NCI-H2171 treated with DMSO at 0.1 percent for 48 hours (cell line): ENCODE measurements at places on chromosomes 6 and 20.

- no peak for DNase-seq
Measured at GRCh38 chr20:39800548-39800947, 838.4 kb downstream of the DHX35 start.

GRCh38 chr6:140178935-140179334 is 804.5 kb upstream of the CITED2 start:
- DNase-seq, result no peak

GRCh38 chr6:142130814-142131213 is 1.9 kb upstream of the GJE1 start:
- DNase-seq, result no peak

GRCh38 chr6:331622-332521 is 39.6 kb downstream of the DUSP22 start:
- DNase-seq, result no peak

DNA sequence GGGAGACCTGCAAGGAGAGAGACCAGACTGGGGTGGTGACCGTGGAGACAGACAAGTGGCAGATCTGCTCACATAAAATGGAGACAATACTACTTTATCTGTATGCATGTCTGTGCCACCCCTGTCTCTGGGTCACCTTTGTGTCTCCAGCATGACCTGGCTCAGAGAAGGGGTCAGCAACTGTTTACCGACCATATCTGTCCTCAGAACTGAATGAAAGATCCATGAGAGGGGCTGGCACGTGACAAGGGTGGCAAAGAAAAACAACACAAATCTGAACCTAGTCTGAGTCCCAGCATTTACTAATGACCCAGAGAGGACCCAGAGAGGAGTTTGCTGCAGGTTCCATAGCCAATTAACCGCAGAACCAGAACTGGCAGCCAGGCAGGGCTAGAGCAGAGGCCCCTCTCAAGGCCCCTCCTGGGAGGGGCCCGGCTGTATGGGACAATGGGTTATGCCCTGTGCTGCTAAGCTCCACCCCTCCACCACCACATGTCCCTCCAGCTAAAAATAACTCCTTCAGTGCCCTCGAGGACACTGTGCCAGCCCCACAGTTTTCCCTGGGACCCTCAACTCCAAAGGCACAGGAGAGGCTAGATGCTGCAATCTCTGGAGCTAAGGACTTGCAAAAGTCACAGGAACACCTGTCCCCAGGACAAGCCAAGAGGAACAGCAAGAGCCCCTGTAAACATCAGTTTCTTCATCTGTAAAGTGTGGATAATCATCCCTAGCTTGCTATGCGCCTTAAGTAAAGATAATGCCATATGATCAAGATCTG is 2.2 kb downstream of the AHCY start:
- DNase-seq, result no peak

GRCh38 chr6:82248273-82248735 is 760 bp upstream of the IBTK start:
- no peak for DNase-seq

DNA sequence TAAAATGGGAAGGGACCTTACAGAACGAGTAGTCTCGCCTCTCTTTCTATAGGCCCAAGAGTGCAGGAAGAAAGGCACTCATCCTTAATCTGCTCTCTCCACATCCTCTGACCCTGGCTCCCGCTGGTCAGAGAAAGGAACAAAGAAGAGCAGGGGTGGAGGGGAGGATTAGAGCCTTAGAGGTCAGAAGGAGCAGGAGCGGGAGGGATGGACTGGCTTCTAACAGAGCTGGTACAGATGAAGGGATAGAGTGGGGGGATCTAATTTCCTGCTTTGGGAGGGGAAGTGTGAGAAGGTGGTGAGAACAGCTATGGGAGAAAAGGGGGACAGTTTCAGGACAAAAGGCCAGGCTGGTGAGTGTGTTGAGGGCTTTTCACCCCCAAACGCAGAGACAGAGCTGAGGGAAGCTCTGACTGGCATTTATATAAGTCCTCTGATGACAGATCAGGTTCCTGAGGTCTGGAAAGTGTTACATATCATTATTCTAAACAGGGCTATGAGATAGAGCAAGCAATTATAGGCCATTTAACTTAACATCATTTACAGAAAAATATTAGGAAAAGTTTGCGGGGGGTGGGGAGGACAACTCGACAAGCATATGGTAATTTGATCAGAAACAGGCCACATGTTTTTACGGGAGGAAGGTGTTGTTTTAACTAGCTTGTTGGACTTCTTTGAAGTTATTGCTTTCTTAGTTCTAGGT is 111.1 kb downstream of the FOXC1 start:
- no peak for DNase-seq

GRCh38 chr6:41702089-41702745 is 33.2 kb downstream of the TFEB start:
- DNase-seq, result no peak

DNA sequence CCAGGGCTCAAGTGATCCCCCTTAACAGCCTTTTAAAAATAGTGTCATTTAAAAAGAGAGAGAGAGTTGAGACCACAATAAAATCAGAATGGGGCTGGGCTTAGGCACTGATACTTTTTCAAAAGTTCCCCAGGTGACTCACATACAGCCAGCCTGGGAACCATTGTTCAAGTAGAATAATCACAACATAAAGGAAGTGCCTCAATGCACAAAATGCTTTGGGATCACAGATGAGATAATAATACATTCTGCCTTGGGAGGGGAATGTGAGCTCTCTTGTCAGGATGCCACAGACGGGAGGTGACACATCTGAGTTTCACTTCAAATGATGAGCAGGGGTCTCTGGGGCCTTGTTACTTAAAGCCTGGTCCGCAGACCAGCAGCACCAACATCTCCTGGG is 34.0 kb upstream of the GABRR1 start:
- DNase-seq, result no peak

GRCh38 chr20:2740702-2741101 is 48.1 kb downstream of the EBF4 start:
- no peak for DNase-seq

DNA sequence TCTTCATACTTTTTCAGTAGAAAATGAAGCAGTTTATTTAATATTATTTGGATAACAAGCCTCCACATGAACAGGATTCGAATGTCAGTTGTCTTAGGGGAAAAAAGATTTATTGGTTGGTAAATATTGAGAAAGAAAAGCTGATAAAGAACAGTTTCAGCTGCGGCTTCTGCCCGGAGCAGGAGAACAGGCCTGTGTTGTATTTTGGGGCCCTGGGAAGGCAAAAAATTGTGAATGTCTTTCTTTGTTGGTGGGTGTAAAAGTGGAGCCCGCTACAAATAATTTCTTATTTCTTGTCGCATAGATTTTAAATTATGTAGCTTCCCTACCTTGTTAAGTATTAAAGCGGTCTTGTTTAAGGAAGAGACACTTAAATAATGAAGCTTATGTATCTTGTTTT is 90.5 kb upstream of the PAX1 start:
- DNase-seq, result no peak

- DNase-seq, result no peak
Measured at GRCh38 chr6:118755941-118756646, 104.7 kb upstream of the CEP85L start.

DNA sequence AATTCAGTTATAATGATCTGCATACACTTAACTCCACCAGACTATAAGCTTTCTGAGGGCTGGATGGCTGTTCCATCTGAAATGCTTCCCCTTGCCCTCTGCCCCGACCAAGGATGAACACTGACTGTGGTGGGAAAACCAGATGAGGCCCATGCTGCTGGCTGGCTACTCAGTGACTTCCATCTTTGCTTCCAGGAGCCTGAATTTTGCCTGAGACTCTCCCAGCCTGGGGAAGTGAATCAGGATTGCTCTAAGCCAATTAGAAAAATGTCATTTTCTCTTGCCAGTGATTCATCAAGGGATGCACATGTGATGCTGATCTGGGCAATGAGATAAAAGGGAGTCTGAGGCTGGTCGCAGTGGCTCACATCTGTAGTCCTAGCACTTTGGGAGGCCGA is 1.7 kb upstream of the TOMM34 start:
- DNase-seq, result no peak

DNA sequence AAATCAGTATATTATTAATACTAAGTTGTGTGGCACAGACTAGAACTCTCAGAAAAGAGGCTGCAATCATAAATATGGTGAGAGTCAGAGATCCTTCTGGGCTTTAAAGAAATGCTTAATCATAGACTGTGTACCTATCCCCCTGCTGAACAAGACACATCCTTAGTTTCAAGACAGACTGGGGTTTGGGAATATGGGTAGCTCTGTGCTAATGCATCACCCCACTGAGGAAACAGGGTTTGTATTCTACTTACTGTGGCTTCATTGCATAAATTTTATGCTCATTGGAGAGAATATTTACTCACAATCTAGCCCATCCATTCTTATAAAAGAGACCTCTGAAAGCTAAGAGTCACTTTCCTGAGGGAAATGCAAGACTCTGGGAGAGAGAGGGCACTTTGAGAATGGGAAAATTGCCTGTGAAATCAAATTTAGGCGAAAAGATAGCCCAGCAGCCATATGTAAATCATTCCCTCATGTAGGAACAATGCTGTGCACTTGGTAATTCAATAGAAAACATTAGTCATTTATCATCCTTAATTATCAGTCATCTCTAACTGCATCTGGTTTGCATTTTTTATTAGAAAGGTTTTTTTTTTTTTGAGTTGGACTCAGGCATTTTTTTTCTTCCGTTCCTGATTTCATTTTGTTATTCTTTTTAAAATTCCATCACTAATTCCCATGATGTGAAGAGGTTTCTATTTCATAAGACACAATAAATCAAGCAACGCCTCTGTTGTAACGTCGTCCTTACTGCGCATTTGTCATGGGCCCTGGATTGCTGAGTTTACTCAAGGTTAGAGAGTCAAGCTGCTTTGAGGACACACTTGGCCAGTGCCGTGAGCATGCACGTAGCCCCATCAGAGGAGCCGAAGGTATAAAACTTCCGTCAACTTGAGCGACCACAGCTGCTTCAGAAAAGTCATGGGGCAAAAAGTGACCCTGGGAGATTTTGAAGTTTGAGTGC is 91.8 kb downstream of the TRMT11 start:
- no peak for DNase-seq

DNA sequence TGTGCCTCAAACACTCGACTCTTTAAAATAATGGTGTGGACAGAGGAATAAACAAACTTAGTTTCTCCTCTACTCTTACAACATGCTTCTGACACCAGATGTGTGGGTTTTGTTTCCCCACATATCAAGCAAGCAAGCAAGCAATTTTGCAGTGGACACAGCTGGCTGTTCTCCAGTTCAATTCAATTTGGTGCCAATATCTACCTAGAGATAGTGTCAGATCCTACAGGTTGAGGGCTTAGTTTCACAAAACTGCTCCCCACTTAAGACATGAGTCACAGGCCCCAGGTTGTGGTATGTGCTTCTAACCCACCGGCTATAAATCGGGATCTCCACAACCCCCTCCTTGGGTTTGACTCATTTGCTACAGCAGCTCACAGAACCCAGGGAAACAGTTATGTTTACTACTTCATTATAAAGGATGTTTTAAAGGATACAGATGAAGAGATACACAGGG is 131.4 kb upstream of the TRAF3IP2 start:
- DNase-seq, result no peak

GRCh38 chr6:44456070-44456965 is 68.8 kb downstream of the CDC5L start:
- peak; percentile 53 for DNase-seq

- DNase-seq, result no peak
Measured at GRCh38 chr6:166379800-166380199, 2.9 kb downstream of the MPC1 start.
